CD4-positive, alpha-beta T cell treated with Interleukin-6 for 4 hours (primary cell): ENCODE measurements at places on chromosomes 13 and 19.

DNA sequence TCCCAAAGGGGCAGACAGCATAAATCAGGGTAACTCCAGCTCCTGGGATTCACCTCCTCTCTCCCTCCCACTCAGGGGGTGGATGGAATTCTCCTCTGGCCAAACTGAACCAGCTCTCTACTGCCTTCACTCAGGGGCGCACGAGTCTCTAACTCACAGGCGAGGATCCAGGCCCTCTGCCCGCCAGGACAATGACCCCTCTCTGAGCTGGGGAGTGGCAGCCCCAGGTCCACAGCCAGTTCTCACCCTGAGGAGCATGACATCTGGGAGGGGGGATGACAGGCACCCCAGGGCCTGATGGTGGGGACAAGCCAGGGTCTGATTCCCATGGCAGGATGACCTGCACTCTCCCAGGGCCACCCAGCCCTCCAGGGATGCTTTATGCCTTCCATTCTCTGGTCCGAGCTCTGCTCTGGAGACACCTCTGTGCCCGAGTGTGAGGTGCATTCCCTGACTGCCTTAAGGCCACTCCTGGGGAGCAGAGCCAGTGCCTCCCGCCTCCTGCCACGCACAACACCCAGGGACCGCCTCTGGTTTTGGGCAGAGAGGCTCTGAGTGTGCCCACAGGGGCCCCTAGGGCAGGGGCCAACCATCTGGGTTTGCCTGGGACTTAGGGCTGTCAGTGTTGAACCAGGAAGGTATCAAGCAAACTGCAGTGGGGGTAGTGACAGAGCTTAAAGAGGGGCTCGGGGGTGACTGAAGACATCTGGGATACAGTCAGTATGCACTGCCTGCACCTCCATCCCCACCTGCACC lies 66.2 kb downstream of the GNG7 start:
- no peak for DNase-seq

GRCh38 chr19:38290631-38291147 lies 13.4 kb upstream of the C19orf33 start:
- DNase-seq = no peak

GRCh38 chr19:51887522-51888498 lies at the start of gene ZNF577:
Gene ZNF577, minus strand, starts transcription at chr19:51887951. Its CDS starts 7,569 bp downstream, at chr19:51880382.
- DNase-seq = peak; percentile 64

DNA sequence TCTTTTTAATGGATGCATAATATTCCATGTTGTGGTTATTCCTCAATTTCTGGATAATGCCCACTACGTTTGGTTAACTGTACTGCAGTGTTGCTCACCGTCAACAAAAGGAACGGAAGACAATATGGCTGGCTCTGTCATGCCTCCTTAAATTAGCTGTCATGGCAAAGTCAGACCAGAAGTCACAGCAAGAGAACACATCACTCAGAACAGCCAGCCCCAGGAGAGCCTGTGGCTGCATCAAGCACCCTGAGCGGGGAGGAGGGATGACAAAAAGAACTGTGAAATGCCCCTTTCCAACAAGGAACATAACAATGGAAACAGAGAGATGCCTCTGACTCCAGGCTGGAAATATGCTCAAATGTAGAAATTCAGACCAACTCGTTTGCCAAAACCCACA lies 366.0 kb upstream of the ZNF507 start:
- no peak for DNase-seq

GRCh38 chr13:94658926-94659597 lies 53.3 kb downstream of the SOX21 start:
- no peak for DNase-seq

DNA sequence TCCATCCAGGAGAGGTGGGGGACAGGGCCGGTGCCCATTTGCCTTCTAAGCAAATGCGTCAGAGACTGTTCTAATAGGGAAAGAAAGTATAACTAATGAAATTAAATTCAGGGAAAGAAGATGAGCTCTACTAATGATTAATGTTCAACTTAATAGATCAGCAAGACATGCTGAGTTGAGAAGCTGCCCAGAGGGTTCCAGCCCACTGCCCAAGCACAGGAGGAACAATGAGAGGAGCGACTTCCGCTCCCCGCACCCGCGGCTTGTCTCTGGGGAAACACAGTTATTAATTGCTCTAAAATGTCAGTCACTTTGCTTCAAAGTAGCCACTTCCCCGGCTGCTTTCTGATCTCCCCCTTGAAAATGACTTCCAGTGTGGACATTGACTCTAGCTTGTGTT lies 331.3 kb downstream of the UQCRFS1 start:
- DNase-seq = no peak

DNA sequence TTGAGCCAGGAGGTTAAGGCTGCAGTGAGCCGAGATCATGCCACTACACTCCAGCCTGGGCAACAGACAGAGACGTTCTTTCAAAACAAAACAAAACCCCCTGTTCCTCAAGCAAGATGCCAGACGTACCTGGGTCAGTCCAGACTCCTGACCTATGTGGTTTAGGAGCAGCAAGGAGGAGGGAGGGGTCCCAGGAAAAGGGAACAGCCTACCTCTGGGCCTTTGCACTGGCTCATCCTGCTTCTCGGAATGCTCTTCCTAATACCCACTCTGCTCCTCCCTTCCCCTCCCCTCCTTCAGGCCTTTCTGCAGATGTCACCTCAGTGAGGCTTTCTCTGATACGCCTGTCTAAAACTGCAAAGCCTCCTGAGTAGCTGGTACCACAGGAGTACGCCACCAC lies 9.5 kb downstream of the RINL start:
- no peak for DNase-seq

- DNase-seq = no peak
These were observed 121.1 kb upstream of the SPRY2 start for GRCh38 chr13:80462037-80462436.

- no peak for DNase-seq
These were observed 3.1 kb downstream of the NDUFA3 start for GRCh38 chr19:54105796-54106195.

DNA sequence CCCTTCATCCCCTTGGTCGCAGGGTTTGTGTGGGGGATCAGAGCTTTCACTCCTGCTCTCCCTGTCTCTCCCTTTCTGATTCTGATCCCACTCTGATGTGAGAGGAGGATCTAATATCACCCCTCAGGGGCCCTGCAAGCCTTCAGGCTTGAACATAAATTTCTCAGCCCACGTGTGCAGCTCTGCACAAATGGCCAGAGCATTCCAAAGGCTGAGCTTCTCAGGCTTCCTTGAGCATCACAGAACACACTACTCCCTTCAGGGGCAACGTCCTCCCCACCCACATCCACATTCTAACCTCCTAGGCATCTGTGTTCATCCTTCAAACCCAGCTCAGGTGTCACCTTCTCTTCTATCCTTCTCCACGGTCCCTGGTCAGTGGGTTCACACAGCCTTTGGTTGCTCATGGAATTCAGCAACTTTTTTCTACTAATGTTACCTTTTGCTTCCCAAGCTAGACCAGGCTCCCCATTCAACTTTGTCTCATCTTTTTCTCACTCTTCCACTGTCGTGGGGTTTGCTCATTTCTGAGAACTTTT lies 24.4 kb upstream of the DOCK9 start:
- DNase-seq = no peak
